RCC 7860 (cell line): ENCODE measurements at places on chromosomes 2 and 18.

DNA sequence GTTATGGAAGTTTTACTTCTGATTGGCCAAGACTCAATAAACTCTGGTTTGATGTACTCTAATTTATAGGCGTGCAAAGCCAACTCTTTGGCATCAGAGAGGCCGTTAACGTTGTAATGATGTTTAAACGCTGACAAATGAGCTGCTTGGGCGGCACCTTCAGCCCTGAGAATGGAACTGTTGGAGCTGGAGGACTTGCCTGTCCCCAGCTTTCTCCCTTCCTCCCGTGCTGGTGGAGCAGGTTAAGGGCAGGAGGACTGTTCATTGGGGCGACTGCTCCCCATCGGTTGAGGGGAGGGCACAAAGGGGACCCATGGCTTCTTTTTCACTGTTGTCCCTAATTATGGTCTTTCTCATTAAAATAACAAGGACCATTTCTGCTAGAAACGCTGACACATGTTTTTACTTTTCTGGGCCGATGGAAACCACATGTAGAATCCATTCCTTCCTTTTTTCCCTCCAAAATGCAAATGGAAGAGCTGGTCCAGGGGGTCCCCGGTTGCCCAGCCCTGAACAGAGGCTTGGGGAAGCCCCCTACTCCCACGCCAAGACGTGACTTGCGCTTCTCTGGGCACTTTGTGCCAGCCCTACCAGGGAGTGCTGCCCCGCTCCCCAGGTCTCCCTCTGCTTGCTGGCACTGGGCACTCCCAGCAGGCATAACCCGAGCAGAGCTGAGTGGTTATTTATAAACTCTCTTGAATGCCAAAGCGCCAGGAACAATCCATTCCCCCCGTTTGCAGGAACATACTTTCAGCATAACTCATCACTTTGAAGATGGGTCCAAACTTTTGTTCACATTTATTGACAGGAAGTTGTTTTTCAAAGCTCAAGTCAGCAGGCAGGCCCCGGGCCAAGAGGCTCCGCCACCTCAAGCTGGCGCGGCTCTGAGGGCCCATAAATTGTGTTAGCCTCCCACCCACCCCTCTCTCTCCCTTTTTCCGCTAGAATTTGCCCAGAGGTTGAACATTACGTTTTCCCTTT, 170.1 kb downstream of the ASB1 start:
- DNase-seq, result peak; percentile 59

DNA sequence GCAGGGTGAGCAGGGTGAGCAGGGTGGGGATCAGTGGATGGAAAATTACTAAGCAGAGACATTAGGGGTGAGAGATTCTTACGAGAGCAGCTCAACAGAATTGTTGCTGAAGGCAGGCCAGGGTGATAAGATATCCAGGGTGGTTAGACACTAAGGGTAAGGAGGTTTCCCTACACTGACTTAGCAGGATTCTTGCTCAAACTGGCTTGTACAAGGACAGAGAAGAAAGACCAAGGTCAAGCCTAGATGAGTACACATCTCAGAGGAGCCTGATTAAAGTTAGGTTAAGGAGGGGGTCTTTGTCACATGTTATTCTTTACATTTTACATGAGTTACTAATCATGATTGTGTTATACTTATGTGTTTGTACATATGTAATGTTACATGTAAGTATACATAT, 262.8 kb upstream of the FANCL start:
- no peak for DNase-seq

DNA sequence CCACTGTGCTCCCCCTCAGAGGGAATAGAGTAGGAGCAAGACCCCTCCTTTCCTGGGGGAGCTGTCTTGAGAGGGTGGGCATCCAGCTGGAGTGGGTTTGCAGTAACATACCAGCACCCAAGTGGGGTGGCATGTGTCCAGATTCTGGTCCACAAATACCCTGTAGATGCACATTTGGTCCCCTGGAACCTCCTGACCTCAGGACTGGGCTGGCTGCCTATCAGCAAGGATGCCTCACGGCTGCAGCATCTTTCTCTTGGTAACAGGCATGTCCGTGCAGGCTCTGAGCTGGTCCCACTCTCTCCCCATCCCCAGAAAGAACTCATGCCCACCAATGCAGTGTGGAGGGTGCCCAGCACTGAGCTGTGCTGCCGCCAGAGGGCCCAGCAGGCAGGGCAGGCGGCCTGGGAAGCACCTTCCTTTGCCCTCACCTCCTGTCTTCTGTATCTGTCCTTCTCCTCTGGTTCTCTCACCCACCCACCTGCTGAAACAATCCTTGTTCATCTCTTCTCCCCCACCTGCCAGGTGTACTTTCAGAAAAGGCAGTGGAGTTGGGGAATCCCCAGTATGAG, 47.4 kb downstream of the ITGB1BP1 start:
- no peak for DNase-seq

DNA sequence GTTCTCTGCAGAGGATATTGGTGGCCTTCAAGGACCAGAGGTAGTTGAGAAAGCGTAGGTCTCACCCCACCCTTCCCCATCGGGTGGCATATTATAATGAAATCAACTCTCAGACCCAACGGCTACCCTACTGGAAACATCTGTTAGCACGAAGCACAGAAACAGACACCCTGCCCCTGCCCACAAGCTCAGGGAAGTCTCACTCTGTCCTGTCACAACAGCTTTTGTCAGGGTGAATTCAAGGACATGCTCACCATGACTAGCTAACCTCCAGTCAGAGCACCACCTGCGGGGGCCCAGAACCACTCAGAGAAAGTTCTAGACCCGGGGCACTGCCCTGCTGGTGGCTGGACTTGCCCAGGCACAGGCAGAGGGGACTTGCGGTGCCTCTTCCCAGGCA, 3.5 kb upstream of the B3GNT7 start:
- no peak for DNase-seq

DNA sequence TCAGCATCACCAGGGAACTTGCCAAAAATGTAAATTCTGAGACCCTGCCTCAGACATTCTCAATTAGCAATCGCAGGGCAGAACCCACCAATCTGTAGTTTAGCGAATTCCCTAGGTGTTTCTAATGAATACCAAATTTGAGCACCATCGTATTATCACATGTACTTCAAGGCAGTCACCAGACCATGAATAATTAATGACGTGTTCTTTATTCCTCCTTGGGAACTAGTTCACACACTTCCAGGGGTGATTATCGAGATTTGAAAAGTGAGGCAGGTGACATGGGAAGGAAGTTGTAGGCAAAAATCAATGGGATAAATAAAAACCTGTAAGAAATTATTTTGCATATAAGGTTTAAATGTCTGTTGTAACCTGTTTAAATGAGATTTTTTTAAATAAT, 102.5 kb upstream of the CRIM1 start:
- DNase-seq, result no peak

GRCh38 chr2:31083234-31083993, 54.8 kb downstream of the GALNT14 start:
- peak; percentile 89 for DNase-seq

DNA sequence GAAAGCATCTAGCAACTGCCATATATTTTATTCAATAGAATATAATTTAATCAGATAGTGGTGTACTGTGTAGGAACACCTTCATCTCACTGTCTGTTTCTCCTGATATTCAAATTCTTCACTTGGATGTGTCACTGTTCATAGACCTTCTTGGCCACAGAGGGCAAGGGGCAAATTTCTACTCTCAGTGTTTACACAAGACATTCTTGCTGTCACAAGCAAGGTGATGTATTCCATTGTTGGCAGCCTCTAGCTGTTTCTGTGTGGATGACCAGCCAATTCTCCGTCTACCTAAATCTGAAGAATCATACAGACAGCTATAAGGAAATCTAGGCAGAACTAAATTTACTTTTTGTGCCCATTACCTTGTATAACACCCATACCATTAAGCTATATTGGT, 948.3 kb downstream of the CNTNAP5 start:
- DNase-seq, result peak; percentile 84
